ENCODE measurements at places on chromosomes 1 and 21. TPM values are rescaled to one million over a fixed set of nuclear protein-coding genes. Genes with fewer than 3 reads are reported as not detected.

- H3K27me3 ChIP-seq, result no peaks in the 10 kb centered on the region
- H3K4me1 ChIP-seq, result no peaks in the 10 kb centered on the region
- no peak for DNase-seq
- H3K27ac ChIP-seq, result no peak overlapping the region
Measured at GRCh38 chr1:236835491-236835890, 40.4 kb downstream of the MTR start.

GRCh38 chr1:182610606-182611194, 6.5 kb upstream of the RGS16 start:
- no peak overlapping the region for H3K27ac ChIP-seq
- H3K4me1 ChIP-seq, result peaks cover 14% of the 10 kb centered on the region
- H3K36me3 ChIP-seq, result no peaks in the 10 kb centered on the region

- peaks cover 16% of the 10 kb centered on the region for H3K4me1 ChIP-seq
- H3K27me3 ChIP-seq, result no peaks in the 10 kb centered on the region
- H3K36me3 ChIP-seq, result no peaks in the 10 kb centered on the region
- peak overlapping the region; percentile 73 for H3K4me3 ChIP-seq
- DNase-seq, result peak; percentile 85
- H3K27ac ChIP-seq, result peak overlapping the region; percentile 98
Measured at GRCh38 chr1:183022202-183023145, 746 bp upstream of the LAMC1 start.

PTAFR gene
- 31.6 TPM for total RNA-seq

PARP1 gene
- 64.6 TPM for total RNA-seq

TMEM125 gene
- total RNA-seq, result 188 TPM
